ENCODE measurements at places on chromosomes 3 and 15.

- DNase-seq: peak; percentile 6
These were observed 553.4 kb downstream of the OCA2 start for GRCh38 chr15:27545494-27546255.

DNA sequence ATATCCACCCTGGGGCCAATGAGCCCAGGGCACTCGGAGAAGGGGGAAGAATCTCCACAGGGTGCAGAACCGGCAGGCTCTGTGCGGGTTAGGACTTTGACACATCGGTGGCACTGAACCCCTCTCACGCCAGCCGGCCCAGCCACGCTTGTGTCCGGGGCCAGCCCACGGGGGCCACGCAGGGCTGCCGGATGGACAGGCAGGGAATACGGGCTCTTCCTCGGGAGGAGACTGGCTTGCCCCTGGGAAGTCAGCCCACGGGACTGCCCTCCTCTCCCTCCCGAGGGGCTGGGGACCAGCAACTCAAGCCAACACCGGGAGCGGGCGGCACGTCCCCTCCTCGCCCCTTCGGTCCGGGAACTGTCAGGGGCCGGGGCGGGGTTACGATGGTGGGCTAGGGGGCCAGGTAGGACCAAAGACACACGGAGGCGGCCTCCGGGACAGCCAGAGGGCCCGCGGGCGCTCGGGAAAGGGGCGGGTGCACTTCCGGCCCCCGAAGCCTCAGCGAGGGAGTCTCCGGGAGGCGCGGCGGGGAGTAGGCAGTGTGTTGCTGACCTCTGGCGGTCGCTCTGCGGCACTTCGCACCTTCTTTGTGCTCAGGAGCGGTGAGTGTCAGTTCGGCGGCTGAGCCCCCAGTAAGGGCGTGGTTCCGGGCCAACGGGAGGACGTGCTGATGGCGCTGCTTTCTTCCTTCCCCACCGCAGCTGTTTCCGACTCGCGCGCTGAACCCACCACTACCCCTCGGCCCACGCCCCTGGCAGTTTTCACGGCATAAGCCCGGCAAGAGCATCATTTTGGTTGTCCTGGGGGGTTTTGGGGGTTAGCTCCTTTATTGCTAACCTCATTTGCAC lies 5.1 kb upstream of the CYP8B1 start:
- peak; percentile 74 for DNase-seq

DNA sequence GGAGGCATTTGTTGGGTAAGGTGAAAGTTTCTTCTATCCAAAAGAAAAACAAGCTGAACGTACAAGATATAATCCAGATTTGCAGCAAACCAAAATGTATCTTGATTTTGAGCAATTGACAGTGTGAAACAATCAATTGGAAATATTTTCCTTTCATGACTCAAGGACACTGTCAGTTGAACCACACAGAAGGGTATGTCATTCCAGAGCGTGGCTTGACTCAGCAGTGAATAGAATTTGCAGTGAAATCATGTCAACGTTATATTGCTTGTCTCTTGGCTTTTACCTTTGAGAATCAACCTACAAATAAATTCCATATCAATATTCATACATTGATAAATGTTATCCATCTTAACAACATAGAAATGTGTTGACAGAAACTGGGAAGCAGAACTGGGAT lies 78.2 kb downstream of the TM2D3 start:
- DNase-seq: no peak

DNA sequence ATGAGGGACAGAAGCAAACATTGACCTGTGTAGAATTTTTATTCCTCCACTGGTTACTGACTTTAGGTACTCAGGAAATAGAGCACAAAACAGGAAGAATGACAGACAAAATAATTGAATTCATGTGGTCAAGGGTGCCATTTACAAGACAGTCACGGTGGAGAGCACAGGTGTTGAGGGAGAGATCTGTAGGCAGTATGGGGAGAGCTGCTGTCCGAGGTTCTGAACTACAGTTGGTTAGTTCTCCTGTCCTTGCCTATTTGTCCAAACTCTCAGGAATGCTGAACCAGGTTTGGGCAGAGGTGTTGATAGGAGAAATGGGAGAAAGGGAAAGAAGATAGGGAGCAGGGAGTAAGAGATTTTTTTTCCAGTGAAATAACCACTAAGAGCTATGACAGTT lies 178.5 kb upstream of the ZBTB20 start:
- DNase-seq: peak; percentile 25

GRCh38 chr15:84143753-84144314 lies 91.7 kb upstream of the GOLGA6L4 start:
- DNase-seq: no peak
